Activated CD8-positive, alpha-beta memory T cell treated with anti-CD3 and anti-CD28 coated beads for 1 hour (primary cell): ENCODE measurements at places on chromosomes 1 and 21.

DNA sequence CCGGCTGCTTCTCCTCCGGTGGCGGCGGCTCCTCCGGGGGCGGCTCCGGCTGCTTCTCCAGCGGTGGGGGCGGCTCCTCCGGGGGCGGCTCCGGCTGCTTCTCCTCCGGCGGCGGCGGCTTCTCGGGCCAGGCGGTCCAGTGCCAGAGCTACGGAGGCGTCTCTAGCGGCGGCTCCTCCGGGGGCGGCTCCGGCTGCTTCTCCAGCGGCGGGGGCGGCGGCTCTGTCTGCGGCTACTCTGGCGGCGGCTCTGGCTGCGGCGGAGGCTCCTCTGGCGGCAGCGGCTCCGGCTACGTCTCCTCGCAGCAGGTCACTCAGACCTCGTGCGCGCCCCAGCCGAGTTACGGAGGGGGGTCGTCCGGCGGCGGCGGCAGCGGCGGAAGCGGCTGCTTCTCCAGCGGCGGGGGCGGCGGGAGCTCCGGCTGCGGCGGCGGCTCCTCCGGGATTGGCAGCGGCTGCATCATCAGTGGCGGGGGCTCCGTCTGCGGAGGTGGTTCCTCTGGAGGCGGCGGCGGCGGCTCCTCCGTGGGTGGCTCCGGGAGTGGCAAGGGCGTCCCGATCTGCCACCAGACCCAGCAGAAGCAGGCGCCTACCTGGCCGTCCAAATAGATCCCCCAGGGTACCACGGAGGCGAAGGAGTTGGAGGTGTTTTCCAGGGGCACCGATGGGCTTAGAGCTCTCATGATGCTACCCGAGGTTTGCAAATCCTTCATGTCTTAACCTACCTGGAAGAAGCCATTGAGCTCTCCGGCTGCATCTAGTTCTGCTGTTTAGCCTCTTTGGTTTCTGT is 2.0 kb downstream of the LORICRIN start:
- no peak for DNase-seq

DNA sequence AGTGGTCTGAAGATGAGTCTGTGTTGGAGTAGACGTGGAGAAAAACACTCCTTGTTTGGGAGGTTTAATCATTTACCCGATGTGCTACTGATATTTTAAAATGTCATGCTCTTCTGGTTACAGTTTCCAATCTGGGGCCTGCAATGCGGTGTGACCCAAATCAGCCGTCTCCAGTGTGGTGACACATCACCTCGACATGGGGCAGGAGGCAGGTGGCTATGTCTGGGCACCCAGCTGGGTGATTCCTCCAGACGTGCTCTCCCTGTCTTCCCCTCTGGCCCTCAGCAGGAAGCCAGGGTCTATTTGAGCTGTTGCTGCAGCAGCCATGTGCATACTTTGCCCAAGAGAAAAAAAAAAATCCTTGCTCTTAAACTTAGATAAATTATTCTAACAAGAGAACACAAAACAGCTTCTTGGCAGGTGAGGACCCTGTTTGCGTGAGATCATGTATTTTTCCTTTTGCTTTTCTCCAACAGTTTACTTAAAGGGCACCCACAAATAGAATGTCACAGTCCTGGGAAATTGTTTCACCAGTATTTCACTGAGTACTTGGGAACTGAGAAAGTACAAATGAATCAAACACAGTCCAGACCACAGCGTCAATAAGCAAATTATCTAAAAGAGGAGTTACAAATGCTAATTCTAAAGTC is 38.9 kb upstream of the MAP10 start:
- no peak for DNase-seq

DNA sequence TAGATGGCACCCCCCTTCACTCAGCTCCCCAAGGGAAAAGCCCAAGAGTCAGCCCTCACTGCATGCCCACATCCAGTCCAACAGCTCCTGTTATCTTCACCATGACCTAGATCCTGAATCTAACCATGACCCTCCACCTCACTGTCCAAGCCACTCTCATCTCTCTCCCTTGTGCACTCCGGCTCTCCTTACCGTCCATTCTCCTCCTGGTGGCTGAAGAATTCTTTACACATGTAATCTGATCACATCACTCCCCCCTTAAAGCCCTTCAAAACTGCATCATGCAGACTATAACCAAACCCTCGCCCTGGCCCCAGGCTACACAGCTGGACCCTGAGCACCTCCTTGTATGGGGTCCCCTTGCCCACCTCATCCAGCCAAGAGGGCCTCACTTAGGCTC is 14.0 kb upstream of the PAQR7 start:
- DNase-seq = no peak

DNA sequence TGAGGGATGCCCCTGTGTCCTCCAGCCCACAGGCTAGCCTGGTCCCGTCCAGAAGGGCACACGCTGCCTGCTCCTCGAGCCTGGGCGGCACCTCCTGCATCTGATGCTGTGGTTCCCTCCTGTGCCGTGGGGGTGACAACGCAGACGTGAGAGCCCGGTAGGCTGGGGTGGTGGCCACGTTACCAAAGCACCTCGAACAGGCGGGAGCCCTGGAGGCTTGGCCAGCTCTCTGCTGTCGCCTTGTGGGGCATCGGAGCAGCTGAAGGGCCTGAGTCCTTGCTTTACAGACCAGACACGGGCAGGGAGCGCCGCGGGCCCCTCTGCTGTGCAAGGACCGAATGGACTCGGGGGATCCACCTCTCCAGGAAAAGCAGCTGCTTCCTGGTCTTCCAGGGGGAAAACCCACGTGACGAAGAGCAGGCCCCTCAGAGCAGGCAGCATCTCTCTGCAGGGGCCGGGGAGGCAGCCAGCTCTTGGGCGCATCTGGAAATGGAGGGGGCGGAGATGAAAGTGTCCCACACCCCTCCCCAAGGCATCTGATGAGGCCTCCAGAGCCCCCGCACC is 133.3 kb downstream of the NPHP4 start:
- DNase-seq = no peak

GRCh38 chr1:154129391-154129970 is 25.4 kb downstream of the NUP210L start:
- DNase-seq = no peak
